ENCODE measurements at places on chromosomes 3 and 15. TPM values are rescaled to one million over a fixed set of nuclear protein-coding genes. Genes with fewer than 3 reads are reported as not detected.
A peak's percentile ranks its signal among the peaks of the same experiment; 100 is the strongest.

Gene CFAP100
- total RNA-seq, result not detected

Gene MUSTN1
- total RNA-seq, result 0.66 TPM

Gene ZNF860
- 7.9 TPM for total RNA-seq

Gene SPTBN5
- total RNA-seq, result 0.98 TPM

Gene CD96
- not detected for total RNA-seq

Gene CNTN4
- not detected for total RNA-seq

GRCh38 chr3:66483006-66483405, 17.8 kb downstream of the LRIG1 start:
- no peaks in the 10 kb centered on the region for H3K36me3 ChIP-seq
- H3K4me1 ChIP-seq, result no peaks in the 10 kb centered on the region
- H3K4me3 ChIP-seq, result no peak overlapping the region

GRCh38 chr3:56702490-56703315, 19.6 kb upstream of the TASOR start:
- no peak overlapping the region for H3K4me3 ChIP-seq
- peak; percentile 84 for DNase-seq
- no peaks in the 10 kb centered on the region for H3K4me1 ChIP-seq
- no peaks in the 10 kb centered on the region for H3K36me3 ChIP-seq
- no peak overlapping the region for H3K27ac ChIP-seq
- H3K27me3 ChIP-seq, result no peaks in the 10 kb centered on the region

GRCh38 chr3:30832961-30833575, 61.4 kb downstream of the GADL1 start:
- H3K4me1 ChIP-seq, result no peaks in the 10 kb centered on the region
- no peak for DNase-seq
- H3K27ac ChIP-seq, result no peak overlapping the region

DNA sequence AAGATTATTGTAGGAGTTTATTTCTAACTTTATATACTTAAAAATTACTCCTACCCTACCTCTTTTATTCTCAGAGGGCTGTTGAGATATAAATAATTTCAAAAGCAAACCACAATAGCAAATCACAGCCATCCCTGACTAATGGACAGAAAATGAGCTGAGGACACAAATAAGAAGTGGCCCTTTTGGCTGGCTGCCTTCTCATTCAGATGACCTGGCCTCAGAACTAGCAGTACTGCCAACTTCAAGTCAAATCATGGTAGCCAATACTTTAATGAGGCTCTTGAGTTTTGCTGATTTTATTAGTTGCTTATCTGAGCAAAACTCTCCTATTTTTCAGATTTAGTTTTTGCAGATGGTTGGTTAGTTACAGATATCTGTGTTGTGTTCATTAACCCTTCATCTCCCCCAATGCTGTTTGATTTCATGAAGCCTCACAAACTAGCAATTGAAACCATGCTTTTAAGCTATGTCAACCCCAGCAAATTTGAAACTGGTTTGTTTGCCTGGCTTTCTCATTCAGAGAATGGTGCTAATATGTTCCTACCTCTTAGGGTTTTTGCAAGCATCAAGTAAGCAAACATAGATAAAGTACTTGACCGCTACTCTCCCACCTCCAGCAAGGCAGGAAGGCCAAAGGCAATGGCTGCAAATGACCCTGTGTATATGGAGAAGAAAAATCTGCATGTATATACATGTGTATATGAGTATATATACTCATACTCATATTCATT, 73.4 kb upstream of the HACD2 start:
- 0 out of 2 replicates have a peak, but pooled peaks cover 5% of the 10 kb centered on the region for H3K4me1 ChIP-seq
- H3K4me3 ChIP-seq, result no peak overlapping the region
- DNase-seq, result peak; percentile 24
- H3K36me3 ChIP-seq, result no peaks in the 10 kb centered on the region
- H3K27ac ChIP-seq, result no peak overlapping the region

- no peaks in the 10 kb centered on the region for H3K27me3 ChIP-seq
- no peaks in the 10 kb centered on the region for H3K4me1 ChIP-seq
- H3K4me3 ChIP-seq, result no peak overlapping the region
- H3K27ac ChIP-seq, result no peak overlapping the region
- H3K36me3 ChIP-seq, result no peaks in the 10 kb centered on the region
- DNase-seq, result no peak
Measured at GRCh38 chr15:74226761-74227540, 9.2 kb upstream of the CCDC33 start.

DNA sequence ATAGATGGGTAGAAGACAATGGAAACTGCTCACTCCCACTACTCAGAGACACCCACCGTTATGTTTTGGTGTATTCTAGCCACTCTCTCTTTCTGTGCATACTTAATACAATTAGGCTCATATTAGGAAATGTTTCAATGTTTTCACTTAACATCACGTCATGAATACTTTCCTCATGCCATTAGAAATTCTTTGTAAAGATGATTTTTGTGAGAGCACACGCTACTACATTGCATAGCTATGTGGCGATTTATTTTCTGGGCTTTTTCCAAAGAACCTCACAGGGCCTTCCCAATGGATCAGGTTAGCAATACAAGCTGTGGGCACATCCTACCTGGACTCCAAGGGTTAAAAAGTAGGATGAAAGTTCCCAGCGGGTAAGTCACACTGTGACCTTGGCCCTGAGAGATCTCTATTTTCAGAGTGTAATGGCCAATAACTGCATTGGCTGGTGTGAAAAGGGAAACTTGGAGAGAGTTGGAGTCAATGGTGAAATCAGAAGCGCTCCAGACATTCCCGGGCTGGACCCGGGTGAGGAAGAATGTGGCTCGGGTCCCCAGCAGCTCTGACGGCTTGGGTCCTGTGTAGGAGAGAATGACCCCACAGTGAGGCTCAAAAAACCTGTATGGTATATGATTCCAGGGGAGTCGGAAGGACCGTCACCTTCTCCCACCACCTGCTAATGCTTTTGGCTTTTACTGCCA, 25.8 kb upstream of the TGM5 start:
- H3K36me3 ChIP-seq, result no peaks in the 10 kb centered on the region
- H3K27me3 ChIP-seq, result peaks cover 33% of the 10 kb centered on the region
- DNase-seq, result no peak
- no peak overlapping the region for H3K4me3 ChIP-seq

DNA sequence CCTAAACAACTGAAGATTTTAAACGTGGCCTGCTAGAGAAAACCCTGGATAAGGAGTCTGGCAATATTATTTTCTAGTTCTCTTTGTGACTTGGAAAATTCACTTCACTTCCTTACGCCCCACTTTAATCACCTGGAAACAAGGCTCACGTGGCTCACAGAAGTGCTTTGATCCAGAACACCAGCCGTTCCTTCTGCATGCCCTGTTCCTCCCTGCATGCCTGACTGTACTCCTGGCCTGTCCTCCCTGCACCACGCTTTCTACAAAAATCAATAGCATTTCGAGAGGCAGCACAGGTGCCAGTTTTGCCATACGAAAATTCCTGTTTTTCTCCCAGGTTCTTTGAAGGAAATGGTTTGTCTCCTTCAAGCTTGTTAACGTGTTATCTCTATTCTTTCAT, 474.2 kb upstream of the RGMA start:
- H3K27ac ChIP-seq, result no peak overlapping the region
- no peaks in the 10 kb centered on the region for H3K36me3 ChIP-seq
- no peak for DNase-seq
- H3K27me3 ChIP-seq, result peaks cover 6% of the 10 kb centered on the region
- no peak overlapping the region for H3K4me3 ChIP-seq

DNA sequence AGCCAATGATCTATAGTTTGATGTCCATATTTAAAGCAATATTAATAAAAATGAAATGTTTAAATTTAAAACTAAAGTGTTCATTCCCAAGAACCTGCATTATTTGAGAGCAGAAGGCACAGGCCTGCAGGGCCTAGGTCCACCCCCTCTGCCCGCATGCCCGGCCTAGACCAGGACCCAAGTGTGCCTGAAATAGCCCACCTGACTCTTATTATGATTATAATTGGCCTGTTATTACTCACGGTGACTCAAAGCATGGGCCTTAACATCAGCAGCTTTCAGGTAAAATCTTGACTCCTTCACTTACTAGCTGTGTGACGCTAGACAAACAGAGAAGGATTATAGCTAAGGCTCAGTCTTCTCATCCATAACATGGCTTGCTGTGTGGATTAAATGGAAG, 128.8 kb downstream of the PLCL2 start:
- H3K36me3 ChIP-seq, result no peaks in the 10 kb centered on the region
- no peak overlapping the region for H3K27ac ChIP-seq
- DNase-seq, result no peak
- no peaks in the 10 kb centered on the region for H3K4me1 ChIP-seq
- no peaks in the 10 kb centered on the region for H3K27me3 ChIP-seq

DNA sequence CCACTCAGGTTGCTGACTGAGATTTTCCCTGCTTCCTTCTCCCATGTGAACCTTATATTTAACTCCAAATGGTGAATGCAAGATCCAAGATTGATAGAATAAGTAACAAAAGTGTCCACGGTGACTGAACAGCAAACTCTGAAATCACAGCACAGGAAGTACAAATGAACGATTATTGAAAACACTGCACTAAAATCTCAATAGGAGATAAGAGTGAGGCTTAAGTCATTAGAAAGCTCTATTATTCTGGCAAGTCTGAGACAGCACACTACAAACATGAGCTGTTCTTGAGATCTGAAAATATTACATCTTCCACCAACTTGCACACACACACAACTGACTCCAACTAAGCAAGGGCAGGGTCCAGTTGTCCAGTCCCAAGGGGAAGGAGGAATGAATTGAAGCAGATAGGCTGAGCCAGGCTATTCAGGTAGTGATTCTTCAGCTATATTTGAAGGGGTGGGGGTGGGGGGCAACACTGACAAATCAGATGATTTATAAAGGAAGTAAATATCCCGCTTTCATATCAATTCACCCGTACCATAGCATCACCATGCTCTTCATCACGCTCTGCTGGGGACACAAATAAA, 2.9 kb downstream of the ZNF385D start:
- H3K4me3 ChIP-seq, result peak overlapping the region; percentile 80
- no peaks in the 10 kb centered on the region for H3K27me3 ChIP-seq
- no peaks in the 10 kb centered on the region for H3K36me3 ChIP-seq
- peaks cover 43% of the 10 kb centered on the region for H3K4me1 ChIP-seq
- no peak for DNase-seq
- no peak overlapping the region for H3K27ac ChIP-seq

- H3K27ac ChIP-seq, result no peak overlapping the region
- H3K4me1 ChIP-seq, result peaks cover 3% of the 10 kb centered on the region
- H3K4me3 ChIP-seq, result no peak overlapping the region
- H3K27me3 ChIP-seq, result no peaks in the 10 kb centered on the region
- DNase-seq, result no peak
Measured at GRCh38 chr3:23587513-23587912, 218.2 kb upstream of the UBE2E1 start.

DNA sequence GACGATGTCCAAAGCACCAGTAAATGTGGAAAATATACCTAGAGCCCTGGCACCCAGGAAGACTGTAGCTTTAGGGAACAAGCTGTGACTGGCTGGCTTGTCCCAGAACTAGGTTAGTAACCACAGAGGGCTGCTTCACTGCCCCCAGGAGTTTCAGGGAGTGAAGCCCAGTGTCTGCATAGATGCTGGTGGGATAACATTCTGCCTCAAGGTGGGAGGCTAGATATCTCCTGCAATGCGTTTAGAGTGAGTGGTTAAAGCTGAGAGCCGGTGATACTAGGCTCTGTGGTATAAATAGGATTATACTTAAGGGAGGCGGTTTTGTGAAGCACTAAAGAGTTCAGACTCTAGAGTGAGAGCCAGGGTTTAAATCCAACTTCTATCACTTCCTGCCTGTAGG, 11.7 kb upstream of the CP start:
- H3K36me3 ChIP-seq, result no peaks in the 10 kb centered on the region
- no peak for DNase-seq
- H3K27me3 ChIP-seq, result no peaks in the 10 kb centered on the region
- H3K4me1 ChIP-seq, result no peaks in the 10 kb centered on the region
- H3K4me3 ChIP-seq, result no peak overlapping the region

DNA sequence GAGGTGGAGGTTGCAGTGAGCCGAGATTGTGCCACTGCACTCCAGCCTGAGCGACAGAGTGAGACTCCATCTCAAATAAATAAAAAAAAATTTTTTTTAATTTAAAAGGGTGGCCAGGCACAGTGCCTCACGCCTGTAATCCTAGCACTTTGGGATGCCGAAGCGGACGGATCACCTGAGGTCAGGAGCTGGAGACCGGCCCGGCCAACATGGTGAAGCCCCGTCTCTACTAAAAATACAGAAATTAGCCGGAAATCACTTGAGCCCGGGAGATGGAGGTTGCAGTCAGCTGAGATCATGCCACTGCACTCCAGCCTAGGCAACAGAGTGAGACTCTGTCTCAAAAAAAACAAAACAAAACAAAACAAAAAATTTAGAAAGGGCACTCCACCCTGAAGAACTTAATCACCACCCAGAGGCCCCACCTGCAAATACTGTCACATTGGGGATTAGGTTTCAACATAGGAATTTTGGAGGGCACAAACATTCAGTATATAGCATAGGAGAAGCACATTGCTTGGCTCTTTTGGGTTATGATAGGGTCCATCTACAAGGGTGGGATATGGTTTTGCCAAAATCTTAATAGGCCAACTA, 7.1 kb upstream of the YEATS2 start:
- no peak for DNase-seq
- H3K27ac ChIP-seq, result no peak overlapping the region
- no peaks in the 10 kb centered on the region for H3K36me3 ChIP-seq
- no peaks in the 10 kb centered on the region for H3K27me3 ChIP-seq
- H3K4me1 ChIP-seq, result no peaks in the 10 kb centered on the region
- H3K4me3 ChIP-seq, result no peak overlapping the region

GRCh38 chr15:56821721-56822425, 88.6 kb upstream of the ZNF280D start:
- H3K27me3 ChIP-seq, result no peaks in the 10 kb centered on the region
- H3K36me3 ChIP-seq, result no peaks in the 10 kb centered on the region
- no peak overlapping the region for H3K4me3 ChIP-seq
- peak; percentile 69 for DNase-seq
- no peak overlapping the region for H3K27ac ChIP-seq
- H3K4me1 ChIP-seq, result peaks cover 11% of the 10 kb centered on the region

GRCh38 chr3:97161169-97161568, 346.8 kb downstream of the EPHA6 start:
- H3K36me3 ChIP-seq, result no peaks in the 10 kb centered on the region
- no peak overlapping the region for H3K4me3 ChIP-seq

DNA sequence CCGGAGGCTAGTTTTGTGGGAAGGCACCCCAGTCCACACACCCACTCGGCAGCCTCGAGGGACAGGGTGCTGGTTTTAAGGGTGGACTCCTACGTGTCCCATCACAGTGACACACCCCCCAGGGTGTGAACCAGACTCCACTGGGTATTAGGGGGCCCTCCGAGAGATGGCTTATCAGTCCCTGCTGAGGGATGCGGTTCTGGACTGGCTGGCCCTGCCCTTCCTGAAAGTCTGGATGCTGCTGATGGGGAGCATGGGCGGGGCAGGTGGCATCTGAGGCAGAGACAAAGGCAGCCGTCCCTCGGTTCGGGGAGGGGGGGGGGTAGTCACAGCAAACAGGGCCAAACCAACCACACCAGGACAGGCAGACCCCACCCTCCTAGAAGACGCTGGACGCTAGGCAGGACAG, 939 bp upstream of the ULK3 start:
- H3K27ac ChIP-seq, result no peak overlapping the region
- H3K4me1 ChIP-seq, result peaks cover 14% of the 10 kb centered on the region
- H3K27me3 ChIP-seq, result no peaks in the 10 kb centered on the region
- H3K36me3 ChIP-seq, result no peaks in the 10 kb centered on the region
- no peak for DNase-seq
